ENCODE measurements at places on chromosomes 7 and 10.

GRCh38 chr10:70684839-70685454 is 12.6 kb downstream of the ADAMTS14 start:
- no peak for DNase-seq

DNA sequence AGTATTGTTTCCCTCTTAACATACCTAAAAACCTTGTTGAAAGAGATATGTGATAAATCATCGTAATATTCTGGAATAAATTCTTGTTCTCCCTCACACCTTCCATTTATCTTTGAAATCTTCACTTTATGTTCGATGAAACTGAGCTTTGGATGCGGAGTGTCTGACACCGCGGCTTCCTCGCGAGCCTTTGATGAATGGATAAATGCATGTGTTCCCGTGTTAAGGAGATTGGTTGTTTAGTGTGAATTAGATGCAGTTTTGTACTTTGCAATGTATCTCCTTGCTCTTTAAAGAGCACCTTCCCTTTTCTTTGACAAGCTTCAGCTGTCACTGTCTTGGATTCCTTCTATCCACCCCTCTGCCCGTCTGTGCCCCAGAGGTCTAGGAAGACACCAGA is 138.1 kb downstream of the DOCK1 start:
- no peak for DNase-seq

DNA sequence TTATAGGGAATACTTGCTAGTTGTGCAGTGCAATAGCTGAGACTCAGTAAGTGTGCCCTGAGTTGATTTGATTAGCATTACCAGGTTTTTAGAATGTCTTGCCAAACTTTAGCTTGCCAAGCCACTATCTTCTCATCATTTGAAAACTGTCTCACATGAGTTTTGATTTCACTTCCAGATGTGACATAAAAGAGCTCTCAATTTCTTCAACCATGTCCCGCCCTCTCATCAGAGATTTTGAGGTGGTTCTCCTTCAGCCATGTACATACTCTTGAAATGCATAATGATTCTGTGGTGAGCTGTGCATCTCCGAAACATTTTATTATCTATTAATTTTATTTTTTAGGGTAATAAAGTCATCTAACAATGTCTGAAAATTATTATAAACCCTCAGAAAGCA is 215.0 kb upstream of the SEMA3E start:
- no peak for DNase-seq

DNA sequence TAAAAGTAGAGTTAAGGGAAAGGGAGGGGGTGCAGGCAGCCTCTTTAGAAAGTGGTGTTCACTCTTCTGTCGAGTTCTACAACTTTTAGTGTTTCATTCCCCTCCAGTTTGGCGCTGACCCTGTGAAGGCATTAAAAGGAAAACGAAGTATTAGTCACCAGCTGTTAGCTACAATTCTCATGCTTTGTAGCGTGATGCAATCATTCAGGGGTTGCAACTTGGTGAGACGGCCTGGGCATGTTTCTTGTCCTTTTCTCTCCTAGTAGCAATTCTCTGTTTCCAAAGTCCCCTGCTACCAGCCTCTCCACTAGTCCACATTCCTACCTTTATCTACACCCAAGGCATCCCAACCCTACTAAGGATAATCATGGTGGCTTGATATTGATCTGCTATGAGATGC is 33.7 kb upstream of the DGKI start:
- no peak for DNase-seq

DNA sequence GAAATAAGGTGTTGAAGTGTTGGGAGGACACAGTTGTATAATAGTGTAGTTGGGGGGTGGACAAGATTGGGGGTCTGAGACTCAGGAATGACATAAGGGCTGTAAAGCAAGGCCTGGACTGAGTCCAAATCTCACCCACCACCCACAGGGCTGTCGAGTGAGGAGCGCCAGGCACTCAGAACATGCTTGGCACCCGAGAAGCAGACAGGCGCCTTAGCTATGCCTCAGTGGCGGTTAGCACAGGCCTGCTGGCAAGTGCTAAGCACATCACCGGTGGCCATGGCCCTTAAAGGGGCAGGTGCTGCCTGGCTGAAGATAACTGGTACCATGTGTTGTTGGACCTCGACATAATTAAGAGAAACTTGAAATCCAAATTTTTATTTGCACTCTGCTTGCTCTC is 90.7 kb downstream of the COL13A1 start:
- DNase-seq: no peak

GRCh38 chr7:45028920-45029344 is 28.9 kb downstream of the CCM2 start:
- no peak for DNase-seq

DNA sequence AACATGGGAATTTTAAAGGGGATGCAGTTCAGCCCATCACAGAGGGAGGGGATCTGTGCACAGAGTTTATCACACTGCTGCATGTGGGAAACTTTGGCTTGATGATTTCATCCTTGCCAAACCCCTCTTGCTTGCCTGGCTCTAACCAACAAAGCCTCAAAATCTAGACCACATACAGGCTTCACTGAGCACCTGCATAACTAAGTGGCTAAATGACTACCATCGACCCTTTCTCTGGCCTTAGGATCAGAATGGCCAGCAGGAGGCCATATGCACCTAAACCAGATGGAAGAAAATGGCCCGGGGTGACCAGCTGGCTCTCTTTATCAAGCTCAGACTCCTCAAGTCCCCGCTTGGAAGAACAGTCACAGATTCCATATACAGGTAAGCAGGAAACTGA is 15.6 kb upstream of the ZNF25 start:
- DNase-seq: no peak

- DNase-seq: no peak
These were observed 40.4 kb upstream of the MGMT start for GRCh38 chr10:129426606-129427005.

DNA sequence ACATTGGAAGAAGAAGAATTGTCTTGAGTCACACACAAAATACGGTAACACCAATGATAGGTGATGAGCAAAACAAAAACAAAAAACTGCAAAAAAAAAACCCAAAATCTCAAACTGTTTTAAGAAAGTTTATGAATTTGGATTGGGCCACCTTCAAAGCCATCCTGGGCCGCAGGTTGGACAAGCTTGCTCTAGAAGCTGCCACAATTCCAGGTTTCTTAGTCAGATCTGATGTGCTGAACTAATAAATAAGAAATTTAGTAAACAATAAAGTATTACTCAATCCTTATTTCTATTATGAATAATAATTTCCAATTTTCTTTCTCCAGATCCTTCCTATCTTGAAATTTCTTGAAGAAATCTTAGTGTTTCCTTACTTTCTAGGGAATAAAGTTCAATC is 10.0 kb downstream of the WASL start:
- no peak for DNase-seq

DNA sequence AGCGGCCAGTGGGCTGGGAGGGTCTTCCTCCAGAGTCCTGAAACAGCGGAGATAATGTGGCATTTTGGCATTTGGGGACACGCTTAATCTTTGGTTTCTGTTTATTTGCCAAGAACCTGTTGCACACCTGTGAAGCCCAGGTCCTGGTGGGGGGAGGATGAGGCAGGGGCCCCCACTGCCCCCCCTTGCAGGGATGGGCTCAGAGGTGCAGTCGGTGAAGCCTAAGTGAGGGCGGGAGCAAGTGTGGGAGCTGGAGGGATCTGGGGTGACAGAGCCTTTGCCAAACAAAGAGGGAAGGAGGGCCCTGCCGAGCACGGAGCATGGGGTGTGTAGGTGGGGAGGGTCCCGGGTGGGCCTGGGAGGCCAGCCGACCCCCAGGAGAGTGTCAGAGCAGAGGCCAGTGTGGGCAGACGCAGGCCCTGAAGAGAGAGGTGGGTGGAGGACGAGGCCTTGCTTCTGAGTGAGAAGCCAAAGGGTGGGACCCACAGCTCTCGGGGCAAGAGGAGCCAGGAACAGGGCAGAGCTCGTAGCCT is 62.1 kb upstream of the ADGRA1 start:
- DNase-seq: no peak

DNA sequence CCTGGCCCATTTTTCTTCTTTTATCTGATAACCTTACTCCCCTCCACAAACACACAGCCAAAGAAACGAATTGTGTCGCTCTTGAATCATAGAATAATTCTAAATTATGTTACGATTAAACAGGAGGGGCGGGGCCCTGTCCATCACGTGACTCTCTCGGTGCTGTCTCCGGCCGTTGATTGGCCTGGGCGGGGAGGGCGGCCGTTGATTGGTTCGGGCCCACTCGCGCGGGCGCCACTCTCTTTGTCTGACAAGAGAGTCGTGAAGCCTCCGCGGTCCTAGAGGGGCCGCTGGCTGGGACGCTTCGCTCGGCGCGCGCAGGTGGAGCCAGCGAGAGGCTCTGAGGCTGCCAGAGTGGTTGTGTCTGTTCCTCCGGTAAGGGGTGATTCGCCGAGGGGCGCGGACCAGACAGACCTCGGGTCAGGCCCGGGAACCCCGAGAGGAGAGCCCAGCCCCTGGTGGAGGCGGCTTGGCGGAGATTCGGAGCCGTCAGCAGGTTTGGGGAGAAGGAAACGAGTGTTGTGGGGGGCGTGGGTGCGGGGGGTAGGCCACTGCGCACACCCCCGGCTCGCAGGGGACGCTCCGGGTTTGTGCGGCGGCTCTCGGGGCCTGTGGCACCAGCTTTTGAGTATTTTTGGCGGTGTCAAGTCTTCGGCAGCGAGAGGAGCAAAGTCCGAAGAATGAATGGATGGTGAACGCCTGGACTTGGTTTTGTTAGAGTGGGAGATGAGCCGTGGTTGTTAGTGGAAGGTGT is at the start of gene ZNF789:
TSS of gene ZNF789 (plus strand) at position 330 of the 754 bp plus-strand sequence. CDS start 3,567 bp downstream, outside the sequence.
- peak; percentile 98 for DNase-seq

Measured in activated T-helper 1 cell treated with Interleukin-2 at 50 U/mL for 16 hours (primary cell).